Stimulated activated CD8-positive, alpha-beta memory T cell treated with anti-CD3 and anti-CD28 coated beads, Interleukin-2, amount 100 ng/mL, for 48 hours (primary cell): ENCODE measurements at places on chromosomes 1 and 21.

DNA sequence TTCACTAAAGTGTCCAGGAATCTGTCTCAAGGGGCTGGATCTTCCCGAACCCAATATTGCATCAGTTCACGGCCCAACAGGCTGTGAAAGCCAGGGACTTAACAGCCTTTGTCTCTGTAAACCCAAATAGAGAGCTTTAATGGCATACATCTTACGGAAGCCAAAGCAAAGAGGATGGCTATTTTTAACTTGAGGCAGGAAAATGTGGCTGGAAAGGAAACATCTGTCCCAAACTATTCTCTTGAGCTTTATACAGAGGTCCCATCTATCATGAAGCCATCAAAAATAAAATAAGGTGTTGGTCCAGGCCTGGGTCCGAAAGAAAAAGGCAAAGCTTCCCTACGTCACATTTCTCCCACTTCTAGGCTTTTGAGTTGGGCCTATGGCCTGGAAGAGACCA is 7.7 kb upstream of the CD34 start:
- no peak for DNase-seq

- no peak for DNase-seq
Measured at GRCh38 chr1:29410476-29410875, 174.2 kb downstream of the PTPRU start.

DNA sequence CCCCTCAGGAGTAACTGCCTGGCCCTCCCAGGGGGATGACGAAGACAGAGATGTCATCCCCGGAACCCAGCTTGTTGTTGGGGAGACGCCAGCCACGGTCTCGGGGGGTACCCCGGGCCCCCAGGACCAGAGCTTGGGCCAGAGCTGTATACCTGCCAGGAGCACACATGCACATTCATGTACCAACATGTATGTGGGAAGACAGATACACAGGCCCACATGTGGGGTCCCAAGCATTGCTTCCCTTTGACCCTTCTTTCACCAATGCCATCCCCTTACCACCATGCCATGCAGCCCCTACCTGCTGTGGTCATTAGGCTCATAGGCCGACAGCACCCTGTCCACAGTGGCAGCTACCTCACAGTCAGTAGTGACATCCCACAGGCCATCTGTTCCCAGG is 3.2 kb upstream of the RHOC start:
- no peak for DNase-seq

GRCh38 chr1:211932231-211932932 is 101.8 kb upstream of the LPGAT1 start:
- DNase-seq: no peak

DNA sequence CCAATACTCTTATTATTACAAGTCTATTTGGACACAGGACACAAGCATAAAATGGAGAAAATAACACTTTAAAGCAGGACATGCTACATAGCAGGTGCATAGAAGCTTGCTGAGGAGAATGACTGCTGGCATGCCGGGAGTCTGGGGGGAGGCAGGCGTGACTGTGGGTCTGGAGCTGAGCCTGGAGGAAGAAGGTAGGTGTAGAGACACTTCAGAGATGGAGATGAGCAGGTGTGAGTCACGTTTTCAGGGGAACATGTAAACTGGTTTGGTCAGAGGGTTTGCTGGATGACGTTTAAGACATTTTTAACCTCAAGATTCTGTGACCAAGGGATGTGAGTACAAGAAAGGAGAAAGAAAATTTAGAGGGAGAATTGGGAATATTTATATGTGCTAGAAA is 24.5 kb downstream of the OSCP1 start:
- DNase-seq: no peak

GRCh38 chr1:202192770-202193613 is 607 bp upstream of the LGR6 start:
- peak; percentile 54 for DNase-seq

GRCh38 chr21:37087188-37087587 is 14.1 kb downstream of the TTC3 start:
- DNase-seq: no peak

DNA sequence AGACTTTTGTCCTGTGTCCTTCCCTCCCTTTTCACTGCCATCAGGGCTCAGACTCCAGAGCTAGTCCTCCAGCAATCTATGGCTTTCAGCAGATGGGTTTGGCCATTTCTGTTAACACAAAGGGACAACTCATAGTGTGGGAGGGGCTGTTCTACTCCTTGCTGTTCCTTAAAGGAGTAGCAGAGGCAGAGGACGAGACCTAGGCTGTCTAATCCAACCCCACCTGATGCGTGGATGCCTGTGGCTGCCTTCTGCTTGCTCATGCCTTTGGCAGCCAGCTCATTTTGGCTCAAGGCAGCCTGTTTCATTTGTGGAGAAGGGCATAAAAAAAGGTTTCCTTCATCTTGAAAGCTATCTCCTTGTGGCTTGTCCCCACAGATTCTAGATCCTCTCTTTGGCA is 27.0 kb downstream of the MFSD2A start:
- DNase-seq: no peak

DNA sequence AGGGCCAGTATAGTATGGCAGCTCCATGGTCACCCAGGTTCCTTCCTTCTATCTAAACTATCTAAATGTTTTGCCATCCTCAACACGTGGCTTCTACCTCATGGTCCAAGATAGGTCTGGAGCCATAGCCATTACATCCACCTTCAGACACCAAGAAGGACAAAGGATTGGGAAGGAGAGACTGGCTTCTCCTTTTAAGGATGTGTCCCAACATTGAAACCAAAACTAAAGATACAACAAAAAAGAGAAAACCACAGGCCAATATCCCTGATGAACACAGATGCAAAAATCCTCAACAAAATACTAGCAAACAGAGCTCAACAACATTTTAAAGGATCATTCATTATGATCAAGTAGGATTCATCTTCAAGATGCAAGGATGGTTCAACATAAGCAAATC is 24.8 kb downstream of the HSD11B1 start:
- no peak for DNase-seq

DNA sequence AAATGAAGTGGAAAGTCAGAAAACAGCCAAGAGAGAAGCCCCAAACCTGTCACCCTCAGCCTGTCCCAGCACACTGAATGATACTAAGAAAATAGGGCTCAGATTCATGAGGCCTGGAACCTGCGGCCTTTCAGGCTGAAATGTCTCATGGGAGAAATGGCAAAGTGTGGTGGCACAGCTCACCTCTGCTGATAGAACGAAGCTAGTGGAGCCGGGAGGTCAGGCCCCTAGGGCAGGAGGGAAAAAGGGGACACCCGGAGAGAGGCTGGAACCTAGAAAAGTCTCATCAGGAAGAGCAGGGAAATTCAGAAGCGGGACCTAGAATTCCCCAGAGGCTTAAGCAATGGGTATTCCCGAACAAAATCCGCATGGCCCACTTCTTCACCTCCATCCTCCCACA is 107.1 kb downstream of the BCAR3 start:
- DNase-seq: no peak

GRCh38 chr1:19643121-19643520 is 990 bp upstream of the NBL1 start:
- DNase-seq: no peak

- no peak for DNase-seq
Measured at GRCh38 chr21:18940791-18941190, 537.2 kb upstream of the TMPRSS15 start.
